ENCODE measurements at places on chromosomes 1 and 21. TPM values are rescaled to one million over a fixed set of nuclear protein-coding genes. Genes with fewer than 3 reads are reported as not detected.

DNA sequence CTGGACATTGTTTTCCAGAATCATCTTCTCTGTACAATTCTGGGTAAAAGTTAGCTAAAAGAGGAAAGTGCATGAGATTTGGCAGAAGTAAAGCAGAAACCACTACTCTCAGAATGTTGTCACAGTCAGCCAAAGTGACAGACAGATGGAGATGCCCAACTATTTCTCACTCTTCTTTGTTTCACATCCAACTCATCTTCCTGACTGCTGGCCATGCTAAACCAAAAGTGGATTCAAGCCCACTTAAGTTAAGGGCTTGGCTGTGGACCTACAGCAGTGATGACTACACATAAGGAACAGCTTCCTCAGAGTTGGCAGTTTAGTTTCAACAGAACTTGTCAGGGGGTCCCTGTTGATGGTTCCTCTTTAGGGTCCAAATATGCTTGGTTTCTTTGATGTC is 730.2 kb downstream of the LRRIQ3 start:
- no peak for DNase-seq

DNA sequence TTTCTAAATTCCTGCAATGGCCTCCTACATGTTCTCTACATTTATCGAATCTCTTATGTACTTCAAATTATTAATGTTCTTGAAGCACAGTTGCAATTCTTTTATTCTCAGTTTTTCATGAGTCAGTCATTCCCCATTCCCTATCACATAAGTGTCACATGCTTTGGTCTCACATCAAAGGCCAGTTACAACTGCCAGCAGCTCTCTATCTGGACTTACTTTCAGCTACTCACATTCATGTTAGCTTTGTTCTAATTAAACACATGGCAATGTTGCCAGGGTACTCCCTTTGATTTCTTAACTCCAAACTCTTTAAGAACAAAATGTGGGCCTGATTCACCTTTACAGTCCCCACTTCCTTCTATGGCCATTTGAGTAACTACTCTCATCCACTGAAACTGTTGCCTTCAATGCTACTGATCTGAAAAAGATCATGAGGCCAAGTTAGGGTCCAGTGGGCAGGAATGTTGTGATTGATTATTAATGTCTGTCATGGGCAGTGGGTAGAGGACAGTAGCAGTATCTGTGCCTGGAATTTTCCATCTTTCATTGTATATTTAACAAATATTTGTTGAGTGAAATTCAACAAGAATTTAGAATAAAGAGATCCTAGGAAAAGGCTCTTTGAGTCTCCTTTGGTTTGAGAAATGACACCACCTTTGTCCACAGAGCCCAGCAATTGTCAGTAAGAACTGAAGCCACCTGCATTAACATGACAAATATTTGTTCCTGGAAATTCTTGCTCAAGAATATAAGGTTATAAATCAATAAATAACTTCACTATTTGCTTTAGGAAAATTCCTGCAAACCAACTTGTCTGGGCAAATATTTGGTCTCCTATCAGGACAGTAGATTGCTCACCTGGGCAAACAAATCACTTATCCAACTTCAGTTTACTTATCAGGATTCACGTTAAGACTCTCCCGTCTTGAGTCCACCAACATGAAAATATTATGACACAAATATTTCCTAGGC is 153.6 kb upstream of the SAMSN1 start:
- no peak for DNase-seq

DNA sequence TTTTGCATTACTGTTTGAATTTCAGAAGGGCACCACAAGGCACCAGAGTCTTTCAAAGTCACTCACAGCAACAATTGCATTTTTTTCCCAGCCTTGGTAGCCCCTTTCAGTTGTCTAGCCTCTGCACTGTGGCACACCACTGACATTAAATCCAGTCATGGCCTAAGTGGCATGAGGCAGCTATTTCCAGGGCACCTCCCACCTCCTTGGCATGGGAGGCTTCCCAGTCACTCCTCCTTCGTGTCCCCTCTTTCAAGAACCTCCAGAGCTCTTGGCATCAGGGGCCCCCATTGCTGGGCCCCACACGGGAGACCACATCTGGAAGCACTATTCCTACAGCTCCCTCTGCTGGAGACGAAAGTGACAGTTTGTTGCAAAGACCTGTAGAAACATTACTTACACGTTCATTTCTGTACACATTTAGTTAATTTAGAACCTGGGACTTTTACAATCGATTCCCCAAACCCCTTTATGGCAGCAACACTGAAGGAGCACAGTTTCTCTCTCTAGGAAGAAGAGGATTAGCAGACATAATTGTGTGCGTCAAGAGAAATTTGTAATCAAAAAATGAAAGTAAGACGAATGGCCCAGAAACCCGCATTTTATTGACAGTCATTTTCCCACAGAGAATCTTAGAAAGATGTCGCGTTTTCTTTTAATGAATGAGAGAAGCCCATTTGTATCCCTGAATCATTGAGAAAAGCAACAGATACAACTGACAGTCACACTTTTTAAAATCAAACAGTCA is 5.7 kb upstream of the CHD5 start:
- no peak for DNase-seq

- no peak for DNase-seq
Measured at GRCh38 chr1:207579436-207579799, 65.5 kb upstream of the CR1L start.

DNA sequence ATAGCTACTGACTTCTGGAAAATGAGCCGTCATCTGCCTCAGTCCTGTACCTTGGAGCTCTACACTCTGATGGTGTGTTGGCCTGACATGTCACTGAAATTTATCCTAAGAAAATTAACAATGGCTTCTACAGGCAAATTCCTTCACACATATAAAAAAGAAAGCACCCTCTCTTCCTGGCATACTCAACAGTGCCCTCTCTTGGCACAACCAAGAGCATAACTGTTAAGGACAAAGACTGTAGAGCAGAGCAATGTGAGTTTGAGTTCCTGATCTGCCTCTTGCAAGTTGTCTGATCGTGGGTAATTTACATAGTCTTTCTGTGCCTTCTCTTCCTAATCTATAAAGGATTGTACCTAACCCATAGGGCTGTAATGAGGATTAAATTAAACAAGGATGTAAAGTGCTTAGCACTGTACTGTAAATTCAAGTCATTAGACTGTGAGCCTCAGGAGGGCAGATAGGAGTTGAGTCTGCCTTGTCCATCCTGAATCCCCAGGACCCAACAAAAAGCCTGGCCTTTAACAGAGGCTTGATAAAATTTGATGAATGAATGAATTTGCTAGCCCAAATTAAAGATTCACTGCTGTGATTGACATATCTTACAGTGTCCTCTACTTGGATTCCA is 83.5 kb downstream of the SYF2 start:
- DNase-seq, result no peak

DNA sequence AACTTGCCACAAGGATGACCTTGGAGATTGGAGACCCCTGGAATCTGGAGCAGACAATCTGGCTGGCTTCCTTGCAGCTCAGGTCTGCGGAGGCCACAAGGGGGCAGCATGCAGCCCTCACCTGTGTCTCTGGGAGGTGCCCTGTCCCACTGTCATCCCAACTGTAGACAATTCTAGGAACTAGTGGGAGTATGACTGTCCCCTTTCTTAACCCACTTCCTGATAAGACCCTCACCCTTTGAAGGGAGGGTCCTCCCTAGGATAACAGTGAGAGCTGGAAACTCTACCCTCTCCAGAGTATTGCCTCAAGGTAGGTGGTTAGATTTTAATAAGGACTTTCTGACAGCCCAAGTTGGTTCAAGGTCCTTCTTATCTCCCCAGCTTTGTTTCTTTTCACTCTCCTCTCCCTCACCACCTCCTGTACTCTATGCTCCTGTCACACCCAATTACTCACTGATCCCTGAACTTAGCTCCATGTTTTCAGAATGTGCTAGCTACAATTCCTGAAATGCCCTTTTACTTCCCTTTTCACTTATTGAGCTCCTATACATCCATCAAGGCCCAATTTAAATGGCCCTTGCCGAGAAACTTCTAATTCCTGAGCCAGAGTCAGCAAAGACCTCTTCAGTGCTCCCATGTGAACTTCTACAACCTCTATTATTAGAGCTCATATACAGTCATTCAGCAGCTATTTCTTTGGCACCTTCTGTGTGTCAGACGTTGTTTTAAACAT is 9.2 kb upstream of the KCNQ4 start:
- no peak for DNase-seq

DNA sequence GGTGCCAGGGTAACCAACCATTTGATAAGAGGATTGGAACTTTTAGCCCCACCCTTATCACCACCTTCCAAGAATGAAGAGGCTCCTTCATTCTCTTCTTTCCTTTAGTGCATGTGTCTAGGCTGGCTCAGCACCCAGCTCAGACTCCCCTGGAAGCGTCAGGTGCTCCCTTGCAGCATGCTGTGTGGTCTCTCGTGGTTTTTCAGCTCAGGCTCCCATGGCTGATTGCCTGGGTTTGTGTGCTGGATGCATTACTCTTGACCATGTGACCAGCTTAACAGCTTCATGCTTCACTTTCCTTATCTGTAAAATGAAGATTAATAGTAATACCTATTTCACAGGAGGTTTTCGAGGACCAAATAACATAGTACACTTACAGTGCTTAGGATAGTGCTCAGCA is 198.4 kb downstream of the HHAT start:
- DNase-seq, result no peak

DNA sequence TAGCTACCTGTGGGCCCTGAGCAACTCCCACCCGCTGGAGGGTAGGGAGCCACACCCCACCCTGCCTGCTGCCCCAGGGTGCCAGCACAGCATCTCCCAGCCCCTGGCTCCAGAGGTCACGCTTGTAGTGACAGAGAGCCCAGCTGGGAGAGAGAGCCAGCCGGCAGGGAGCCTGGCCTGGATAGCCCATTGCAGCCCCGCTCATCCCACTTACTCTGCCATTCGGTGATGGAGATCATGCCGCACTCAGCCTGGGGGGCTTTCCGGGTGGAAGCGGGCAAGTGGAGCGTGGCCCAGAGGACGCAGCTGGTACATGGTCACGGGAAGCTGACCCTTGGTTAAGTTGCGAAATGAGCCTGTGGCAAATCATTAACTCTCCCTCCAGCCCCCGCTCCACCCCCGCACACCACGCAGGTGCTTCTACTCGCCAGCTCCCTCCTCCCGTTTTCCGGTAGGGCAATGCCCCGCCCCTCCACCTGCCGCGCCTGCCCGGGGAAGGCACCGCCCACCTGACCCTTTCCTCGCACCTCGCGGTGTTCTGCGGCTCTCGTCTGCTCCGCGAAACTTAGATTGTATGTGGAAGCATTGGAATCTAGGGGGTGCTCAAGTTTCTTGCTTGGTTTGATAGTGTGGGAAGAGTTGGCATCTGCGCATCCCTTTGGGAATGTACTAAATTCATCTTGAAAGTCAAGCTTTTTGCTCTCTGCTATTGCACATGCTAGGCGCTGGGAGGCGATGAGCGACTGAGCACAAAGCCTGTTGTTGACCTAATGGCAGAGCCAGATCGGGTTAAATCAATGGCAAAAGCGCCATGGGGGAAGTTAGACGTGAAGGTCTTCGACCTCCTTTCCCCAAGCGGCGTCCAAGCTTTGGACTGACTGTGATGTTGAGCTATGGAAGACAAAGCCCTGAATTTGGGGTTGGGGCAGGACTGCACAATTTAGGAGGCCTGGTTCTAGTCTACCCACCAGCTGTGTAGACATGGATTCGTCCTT is at the start of gene GOLT1A:
Gene GOLT1A (minus strand): TSS at position 321 of the 995 bp plus-strand sequence. CDS start 82 bp downstream, at position 239.
- DNase-seq, result peak; percentile 69

The CTSE gene
- not detected for total RNA-seq

DNA sequence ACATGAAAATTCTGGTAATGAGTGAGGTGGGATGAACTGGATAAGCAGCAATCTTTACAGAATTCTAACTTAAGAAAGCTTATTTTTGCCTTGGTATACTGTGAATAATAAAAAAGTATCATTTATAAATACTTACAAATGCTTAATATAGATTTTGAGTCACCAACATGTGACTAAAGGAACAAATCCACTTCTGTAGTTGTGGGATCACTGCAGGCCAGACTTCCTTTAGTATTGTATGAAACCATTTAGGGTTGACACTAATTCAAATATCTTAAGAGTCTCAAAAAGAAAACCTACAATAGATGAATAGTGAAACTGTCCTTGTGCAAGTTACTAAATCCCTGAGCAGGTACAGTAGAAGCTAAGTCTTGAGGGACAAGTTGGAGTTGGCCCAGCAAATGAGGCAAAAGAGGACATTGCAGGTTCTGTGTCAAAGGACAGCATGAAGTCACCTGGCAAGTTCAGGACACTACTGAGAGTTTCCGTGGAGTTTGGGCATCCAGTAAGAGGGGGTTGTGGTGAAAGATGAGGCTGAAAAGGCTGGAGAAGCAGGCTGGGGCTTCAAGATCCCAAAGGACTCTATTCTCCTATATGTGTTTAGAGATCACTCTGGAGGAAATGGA is 5.9 kb upstream of the THEM4 start:
- DNase-seq, result no peak

- peak; percentile 87 for DNase-seq
Measured at GRCh38 chr1:205477759-205478247, 22.0 kb upstream of the BLACAT1 start.

The KISS1 gene
- not detected for total RNA-seq

- DNase-seq, result no peak
Measured at GRCh38 chr1:91766883-91767282, 119.1 kb downstream of the TGFBR3 start.

- no peak for DNase-seq
Measured at GRCh38 chr1:76291191-76291590, 216.6 kb downstream of the ST6GALNAC3 start.

DNA sequence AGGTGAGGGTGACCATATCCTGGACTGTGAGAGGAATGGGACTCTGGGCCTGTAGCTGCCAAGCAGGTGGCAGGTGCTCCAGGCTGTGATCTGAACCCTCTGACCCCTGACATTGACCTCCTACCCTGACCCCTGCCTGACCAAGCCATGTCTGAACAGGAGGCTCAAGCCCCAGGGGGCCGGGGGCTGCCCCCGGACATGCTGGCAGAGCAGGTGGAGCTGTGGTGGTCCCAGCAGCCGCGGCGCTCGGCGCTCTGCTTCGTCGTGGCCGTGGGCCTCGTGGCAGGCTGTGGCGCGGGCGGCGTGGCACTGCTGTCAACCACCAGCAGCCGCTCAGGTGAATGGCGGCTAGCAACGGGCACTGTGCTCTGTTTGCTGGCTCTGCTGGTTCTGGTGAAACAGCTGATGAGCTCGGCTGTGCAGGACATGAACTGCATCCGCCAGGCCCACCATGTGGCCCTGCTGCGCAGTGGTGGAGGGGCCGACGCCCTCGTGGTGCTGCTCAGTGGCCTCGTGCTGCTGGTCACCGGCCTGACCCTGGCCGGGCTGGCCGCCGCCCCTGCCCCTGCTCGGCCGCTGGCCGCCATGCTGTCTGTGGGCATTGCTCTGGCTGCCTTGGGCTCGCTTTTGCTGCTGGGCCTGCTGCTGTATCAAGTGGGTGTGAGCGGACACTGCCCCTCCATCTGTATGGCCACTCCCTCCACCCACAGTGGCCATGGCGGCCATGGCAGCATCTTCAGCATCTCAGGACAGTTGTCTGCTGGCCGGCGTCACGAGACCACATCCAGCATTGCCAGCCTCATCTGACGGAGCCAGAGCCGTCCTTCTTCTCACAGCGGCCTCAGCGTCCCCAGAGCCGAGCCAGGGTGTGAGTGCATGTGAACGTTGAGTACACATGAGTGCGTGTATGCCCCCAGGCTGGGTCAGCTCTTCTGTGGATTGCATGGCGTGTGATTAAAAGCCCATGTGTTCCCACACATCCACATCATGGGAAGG is 3.1 kb downstream of the TMEM125 start:
- no peak for DNase-seq
